ENCODE measurements at places on chromosomes 11 and 22. TPM values are rescaled to one million over a fixed set of nuclear protein-coding genes. Genes with fewer than 3 reads are reported as not detected.

The CARD18 gene
- total RNA-seq, result not detected

The FJX1 gene
- total RNA-seq, result 33.4 TPM

The NTM gene
- total RNA-seq, result 168 TPM

The TYMP gene
- total RNA-seq, result 17.9 TPM

The TMEM121B gene
- 0.09 TPM for total RNA-seq

The KCNK7 gene
- total RNA-seq, result 0.30 TPM

The DERL3 gene
- total RNA-seq, result 0.83 TPM

The TRIM29 gene
- 0.51 TPM for total RNA-seq

The PTPN5 gene
- not detected for total RNA-seq

The RBFOX2 gene
- 116 TPM for total RNA-seq

The IFITM10 gene
- total RNA-seq, result 1.5 TPM

The PKP3 gene
- 0.69 TPM for total RNA-seq

The FERMT3 gene
- 0.30 TPM for total RNA-seq

The ZFP91 gene
- 53.2 TPM for total RNA-seq

The FGF3 gene
- total RNA-seq, result not detected

The GRAP2 gene
- total RNA-seq, result not detected
